Activated T-cell treated with anti-CD3 and anti-CD28 coated beads, Interleukin-2, amount 50 U/mL, for 72 hours (primary cell): ENCODE measurements at places on chromosomes 1 and 21.

GRCh38 chr1:1237874-1238701 is 6.1 kb downstream of the B3GALT6 start:
- no peak for DNase-seq

- DNase-seq = no peak
These were observed 14.6 kb downstream of the CACNA1E start for GRCh38 chr1:181497870-181498269.

DNA sequence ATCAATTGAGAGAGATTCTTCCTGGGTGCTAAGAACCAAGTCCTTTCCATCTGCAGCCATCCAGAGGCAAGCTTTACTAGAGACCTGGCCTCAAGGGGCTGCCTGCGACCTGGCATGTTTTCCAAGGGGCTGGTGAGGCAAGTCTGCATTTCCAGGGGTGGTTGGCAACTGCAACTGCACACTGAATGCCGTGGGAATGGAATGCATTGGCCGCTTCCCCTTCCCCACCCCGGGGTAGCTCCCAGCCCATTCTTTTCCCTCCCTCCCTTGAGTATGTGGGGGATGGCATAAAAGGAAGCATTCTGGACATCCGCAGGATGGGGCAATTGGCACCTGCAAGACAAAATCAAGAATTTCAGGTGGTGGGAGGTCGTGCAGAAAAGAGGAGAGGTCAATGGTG is 155.1 kb downstream of the IGSF21 start:
- no peak for DNase-seq

GRCh38 chr1:82948386-82948785 is 1050.5 kb downstream of the TTLL7 start:
- no peak for DNase-seq

DNA sequence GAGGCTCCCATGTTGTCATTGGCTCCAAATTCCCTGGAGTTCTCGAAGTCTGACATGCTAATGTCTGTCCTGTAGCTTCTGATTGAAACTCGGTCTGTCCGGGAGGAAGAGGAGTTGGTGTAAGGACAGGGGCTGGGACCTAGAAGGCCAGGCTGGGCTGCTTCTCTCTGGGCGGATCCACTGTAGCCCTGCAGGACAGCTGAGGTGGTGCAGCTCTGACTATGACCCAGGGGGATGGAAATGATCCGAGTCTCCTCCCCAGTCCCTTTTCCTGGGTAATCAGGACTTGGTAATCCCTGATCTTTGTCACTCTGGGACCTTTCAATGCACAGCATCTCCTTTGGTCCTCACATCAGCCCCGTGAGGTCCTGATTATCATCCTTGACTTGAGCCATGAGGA is 10.0 kb upstream of the FCMR start:
- no peak for DNase-seq

DNA sequence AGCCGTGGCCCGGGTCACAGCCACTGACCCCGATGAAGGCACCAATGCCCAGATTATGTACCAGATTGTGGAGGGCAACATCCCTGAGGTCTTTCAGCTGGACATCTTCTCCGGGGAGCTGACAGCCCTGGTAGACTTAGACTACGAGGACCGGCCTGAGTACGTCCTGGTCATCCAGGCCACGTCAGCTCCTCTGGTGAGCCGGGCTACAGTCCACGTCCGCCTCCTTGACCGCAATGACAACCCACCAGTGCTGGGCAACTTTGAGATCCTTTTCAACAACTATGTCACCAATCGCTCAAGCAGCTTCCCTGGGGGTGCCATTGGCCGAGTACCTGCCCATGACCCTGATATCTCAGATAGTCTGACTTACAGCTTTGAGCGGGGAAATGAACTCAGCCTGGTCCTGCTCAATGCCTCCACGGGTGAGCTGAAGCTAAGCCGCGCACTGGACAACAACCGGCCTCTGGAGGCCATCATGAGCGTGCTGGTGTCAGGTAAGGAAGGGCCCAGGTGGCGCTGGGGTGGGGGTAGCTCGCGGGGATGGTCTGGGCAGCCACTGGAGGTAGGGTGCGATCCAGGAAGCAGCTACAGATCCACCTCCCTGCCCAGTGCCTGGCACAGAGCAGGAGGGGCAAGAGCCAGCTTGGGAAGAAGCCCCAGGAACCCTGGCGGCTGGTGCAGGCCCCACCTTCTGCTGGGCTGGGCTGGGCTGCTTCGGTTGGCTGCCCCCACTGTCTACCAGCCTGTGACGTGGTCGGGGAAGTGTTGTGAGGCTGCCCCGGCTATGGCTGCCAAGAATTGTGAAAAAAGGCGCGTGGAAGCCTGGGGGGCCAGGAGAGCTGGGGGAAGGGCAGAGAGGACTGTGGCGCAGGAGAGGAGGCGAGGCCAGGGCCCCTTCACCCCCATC is 3.8 kb downstream of the CELSR2 start:
- no peak for DNase-seq

DNA sequence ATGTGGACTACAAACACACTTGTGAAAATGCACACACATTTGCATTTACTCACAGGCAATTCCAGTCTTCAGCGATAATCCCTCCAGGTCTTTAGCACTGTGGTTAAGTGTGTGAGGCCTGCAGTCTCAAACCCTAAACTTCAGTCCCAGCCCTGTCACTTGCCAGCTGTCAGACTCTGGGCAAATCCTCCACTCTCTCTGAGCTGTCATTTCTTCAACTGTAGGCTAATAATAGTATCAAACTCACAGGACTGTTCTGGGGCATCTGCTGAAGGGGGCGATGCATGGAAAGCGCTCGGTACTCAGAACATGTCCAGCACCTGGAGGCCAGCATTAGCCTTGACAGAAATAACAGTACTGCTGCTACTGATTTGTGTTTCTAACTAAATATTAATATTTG is 48.2 kb downstream of the NEK2 start:
- DNase-seq = no peak

GRCh38 chr1:111369177-111369576 is 58.4 kb downstream of the OVGP1 start:
- no peak for DNase-seq

- no peak for DNase-seq
These were observed 460.1 kb upstream of the RUNX1 start for GRCh38 chr21:35509001-35509704.

DNA sequence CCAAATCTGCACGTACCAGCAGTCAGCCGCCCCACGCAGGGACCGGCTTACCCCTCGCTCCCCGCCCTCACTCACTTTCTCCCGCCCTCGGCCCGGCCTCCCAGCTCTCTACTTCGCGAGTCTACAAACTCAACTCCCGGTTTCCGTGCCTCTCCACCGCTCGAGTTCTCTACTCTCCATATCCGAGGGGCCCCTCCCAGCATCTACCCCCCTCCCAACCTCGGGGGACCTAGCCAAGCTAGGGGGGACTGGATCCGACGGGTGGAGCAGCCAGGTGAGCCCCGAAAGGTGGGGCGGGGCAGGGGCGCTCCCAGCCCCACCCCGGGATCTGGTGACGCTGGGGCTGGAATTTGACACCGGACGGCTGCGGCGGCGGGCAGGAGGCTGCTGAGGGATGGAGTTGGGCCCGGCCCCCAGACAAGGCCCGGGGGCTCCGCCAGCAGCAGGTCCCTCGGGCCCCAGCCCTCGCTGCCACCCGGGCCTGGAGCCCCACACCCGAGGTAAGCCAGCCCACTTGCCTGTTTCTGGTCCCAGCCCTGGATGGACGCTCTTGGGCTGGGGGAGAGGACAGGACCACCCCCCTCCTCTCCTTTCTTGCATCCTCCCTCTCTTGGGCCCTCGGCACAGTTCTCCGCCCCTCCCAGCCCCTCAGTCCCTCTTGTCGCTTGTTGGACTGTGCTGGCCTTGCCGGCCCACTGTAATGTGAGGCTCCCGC is at the start of gene ARTN:
ARTN (plus strand) TSS at position 416 of the 715 bp plus-strand sequence. CDS start 1,856 bp downstream, outside the sequence.
- DNase-seq = no peak

DNA sequence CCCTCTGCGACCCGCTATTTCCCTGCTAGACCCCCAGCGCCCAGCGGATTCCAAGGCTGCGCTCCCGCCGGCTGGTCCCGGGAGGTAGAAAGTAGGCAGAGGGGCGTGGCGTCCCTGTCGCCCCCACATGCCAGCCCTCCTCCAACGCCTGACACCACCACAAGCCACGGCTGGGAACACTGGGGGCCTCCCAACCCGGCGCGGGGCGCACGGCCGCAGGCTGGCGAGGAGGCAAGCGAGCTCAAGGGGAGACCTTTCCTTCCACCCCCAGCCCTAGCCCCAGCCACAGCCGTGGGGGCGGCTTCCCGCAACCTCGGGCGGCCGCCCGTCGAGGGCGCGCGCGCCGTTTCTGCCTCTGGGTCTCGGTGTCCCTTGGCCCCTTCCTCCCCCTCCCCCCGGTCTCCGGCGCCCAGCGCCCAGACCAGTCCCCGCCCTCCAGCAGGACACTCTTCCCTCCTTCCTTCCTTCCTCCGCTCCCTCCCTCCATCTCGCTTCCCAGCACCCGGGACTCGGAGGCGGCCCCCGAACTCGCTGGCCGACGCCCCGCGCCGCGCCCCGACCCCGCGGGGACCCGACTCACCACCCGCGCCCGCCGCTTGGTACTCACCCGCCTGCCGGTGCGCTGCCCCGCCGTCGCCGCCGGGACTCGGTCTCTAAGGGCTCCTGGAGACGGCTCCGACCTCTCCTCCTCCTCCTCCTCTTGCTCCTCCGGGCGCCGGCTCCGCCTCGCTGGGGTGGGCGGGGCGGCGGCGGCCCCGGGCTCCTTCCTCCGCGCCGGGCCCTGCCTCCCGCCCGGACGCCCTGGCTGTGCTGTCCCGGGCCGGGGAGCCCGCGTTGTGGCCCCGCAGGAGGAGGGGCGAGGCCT is at the start of gene GNG12:
GNG12 (minus strand) TSS at position 731 of the 865 bp plus-strand sequence. CDS start 125,781 bp downstream, outside the sequence.
- peak; percentile 48 for DNase-seq

DNA sequence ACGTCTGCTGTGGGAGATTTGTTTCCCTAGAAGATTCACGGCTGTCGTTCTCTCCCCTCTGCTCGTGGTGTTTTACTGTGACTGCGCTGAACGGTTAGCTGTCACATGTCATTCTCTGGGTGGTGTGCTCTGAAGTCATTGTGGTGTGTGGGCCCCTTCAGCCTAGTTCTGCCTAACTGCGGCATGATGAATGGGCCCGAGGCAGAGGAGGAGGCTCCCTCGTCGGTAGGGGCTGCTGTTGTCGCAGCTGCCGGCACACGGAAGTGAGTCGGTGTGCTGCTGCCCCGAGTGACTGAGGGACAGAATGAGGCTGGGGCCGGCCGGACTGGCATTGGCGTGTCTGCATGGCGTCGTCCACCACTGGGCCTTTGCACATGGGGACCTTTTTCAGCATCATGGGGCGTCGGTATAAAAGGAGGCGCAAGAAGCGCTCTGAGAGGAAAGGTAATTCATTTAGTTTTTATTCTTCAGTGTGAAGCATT is 77.9 kb downstream of the ADARB1 start:
- peak; percentile 84 for DNase-seq

GRCh38 chr1:71899881-71900280 is 382.5 kb downstream of the NEGR1 start:
- no peak for DNase-seq

DNA sequence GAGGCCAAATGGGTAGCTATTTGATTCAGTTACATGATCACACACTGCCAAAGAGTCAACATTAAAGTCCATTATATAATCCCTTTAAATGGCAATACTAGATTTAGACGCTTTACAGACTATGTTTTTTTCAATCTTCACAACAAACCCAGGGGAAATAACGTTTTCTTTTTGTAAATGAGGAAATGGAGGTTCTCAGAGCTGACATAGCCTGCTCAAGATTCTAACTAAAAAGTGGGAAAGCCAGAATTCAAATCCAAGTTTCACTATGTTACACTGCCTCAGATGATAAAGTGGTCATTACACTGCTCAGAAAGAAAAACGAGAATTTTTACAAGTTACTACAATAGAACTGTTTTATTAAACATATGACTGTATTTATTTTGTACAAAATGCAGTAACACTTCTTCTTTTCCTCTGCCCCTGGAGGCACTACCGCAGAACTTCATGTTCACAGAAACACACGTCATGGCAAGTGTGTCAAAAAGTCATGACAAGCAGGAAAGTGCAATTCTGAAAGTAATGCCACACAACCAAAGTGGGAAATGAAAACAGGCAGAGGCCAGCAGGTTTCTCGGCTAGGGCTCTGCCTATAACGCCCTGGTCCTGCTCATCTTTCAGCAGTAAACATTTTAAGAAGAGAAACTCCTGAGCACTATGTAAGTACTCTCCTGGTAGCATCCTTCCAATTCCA is 19.0 kb downstream of the THEMIS2 start:
- DNase-seq = peak; percentile 67

DNA sequence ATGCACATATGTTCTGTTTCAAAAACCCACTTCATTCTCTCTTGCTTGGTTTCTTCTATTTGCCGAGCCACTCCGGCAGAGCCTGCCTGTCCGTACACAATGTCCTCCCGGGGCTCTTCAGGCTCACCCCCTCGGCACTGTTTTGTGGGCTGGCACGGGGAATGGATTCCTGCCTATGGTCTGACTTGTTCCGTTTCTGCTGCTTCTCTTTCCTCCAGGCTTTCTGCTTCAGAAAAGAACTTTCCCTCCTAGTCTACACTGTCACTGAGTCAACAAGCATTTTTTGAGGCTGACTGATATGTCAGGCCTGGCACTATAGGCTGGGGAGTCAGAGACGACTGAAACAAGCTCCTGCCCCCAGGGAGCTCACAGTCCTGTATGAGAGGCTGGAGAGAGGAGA is 28.4 kb upstream of the SARS1 start:
- DNase-seq = no peak

DNA sequence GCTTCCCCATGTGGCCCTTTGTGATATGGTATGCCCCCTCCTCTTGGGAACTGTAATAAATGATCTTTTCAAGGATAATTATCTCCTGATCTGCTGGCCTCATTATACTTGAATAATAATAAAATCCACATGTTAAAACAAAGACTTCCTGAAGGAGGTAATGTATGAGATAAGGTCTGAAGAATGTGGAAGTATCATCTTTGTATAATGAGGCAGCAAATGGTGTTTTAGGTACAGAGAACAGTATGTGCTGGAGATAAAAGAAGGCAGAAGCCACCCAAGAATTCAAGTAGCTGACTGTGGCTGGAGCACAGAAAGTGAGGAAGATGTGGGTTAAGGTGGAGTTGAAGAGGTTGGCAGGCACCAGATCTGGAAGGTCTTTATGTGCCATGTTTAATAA is 12.8 kb upstream of the COG2 start:
- no peak for DNase-seq

GRCh38 chr1:23555986-23556634 is 3.2 kb downstream of the ID3 start:
- DNase-seq = no peak

GRCh38 chr1:164608651-164609057 is 49.7 kb downstream of the PBX1 start:
- no peak for DNase-seq

DNA sequence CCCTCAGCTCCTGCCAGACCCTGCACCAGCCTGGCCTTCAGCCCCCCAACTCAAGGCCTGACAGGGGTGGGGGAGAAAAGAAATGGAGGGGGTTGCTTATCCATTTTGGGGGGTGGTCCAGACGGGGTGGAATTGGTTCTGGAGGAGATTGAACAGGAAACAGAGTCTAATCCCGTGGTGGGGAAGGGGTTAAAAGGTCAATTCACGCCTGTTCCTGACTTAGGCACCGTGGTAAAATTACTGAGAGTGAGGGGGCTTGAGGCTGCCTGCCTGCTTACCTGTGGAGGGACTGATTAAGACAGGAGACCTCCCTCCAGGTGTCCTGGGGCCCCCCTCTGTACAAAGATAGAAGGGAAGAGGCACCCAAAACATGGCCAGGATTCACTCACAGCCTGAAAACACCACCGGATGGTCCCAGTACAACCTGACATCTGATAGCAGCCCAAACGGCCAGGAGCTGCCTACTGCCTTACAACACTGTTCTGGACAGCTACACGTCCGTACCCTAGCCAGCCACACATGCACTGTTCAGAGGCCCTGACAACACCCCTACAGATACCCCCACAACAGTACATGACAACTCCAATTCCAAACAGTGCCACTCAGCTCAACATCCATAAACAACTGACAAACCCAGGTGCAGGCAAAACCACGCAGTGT is 31.8 kb downstream of the AHDC1 start:
- no peak for DNase-seq

GRCh38 chr1:102472520-102472919 is 475.8 kb upstream of the OLFM3 start:
- DNase-seq = no peak
